ENCODE measurements at places on chromosomes 5 and 9.

DNA sequence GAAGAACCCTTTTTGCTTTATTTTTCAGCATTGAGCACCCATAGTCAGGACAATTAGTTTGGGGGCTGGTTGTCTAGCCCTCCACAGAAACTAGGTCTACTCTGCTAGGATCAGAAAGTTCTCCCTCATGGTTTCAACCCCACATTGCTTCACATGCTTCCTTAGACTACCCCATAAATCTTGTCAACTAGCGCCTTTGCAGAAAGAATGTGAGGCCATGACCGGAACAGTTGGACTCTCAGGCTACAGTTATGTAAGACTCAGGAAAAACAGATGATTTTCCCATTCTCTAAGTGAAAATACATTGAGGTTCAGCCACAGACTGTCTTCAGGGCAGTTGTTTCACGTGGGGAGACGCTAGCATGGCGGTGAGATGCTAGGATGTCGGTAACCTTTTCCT lies 255.6 kb downstream of the NR3C1 start:
- no peak for DNase-seq

DNA sequence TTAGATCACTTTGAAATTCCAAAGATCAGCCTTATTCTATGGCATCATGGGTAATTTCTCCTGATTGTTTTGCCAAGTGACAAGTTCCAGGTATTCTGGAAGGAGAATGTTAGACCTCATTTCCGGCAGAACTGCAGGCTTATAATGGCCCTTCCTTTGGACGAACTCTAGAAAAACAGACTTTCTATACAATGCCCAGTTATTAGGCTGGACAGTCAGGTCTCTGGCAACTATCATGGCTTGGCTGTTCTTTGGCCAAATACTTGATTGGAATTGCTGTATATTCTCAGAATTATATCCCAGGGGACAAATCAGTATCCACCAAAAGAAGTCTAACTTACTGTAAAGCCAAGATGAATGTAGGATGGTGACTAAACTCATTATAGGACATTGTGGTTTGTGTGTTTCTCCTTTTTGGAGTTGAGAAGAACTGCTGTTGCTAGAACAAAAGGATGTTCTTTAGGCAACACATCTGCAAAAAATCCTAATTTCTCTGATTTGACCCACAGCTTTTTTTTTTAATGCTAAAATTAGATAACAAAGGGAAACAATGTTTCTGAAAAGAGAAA lies 69.0 kb downstream of the ADAMTSL1 start:
- DNase-seq, result no peak

- DNase-seq, result no peak
These were observed 97.5 kb downstream of the PHF2 start for GRCh38 chr9:93673839-93674334.

DNA sequence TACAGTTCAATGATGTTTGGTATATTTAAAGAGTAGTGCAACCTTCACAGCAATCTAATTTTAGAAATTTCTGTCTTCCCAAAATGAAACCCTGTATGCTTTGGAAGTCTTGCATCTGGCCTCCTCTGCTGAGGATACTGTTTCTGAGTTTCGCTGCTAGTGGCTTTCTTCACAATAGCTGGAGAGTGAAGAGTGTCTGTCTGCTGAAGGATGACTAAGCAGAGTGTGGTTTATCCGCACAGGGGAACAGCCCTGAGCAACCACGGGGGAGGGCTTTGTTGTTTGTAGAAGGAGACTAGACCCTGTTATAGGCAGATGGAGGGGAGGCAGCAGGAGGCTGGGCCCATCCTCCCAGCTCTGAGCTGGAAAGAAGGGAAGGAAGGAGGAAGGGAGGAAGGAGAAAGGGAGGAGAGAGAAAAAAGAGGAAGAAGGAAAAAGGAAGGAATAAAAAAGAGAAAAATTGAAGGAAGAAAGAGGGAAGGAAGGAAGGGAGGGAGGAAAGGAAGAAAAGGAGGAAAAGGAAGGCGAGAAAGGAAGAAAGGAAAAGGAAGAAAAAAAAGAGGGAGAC lies 10.5 kb upstream of the IRX2 start:
- DNase-seq, result no peak

DNA sequence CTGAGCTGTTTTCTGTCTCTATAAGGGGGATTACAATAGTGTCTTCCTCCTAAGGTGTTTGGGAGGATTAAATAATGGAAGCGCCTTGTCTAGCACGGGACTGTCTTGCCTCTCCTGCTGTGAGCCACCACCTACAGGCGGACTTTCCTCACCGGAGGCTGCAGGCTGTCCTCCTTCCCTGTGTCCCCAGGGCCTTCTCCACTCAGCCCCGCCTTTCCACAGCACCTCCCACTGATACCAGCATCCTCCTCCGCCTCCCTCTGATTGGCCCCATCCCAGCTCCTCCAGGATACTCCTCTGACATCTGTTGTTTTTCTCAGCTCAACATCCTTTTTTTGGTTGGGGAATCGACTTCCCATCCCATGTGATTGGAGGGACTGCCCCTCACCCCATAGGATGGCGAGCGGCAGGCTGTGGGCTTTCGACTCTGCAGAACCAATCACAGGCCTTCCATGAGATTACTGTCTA lies 851 bp upstream of the ZDHHC12 start:
- DNase-seq, result peak; percentile 90

- DNase-seq, result no peak
These were observed 505.4 kb upstream of the CLINT1 start for GRCh38 chr5:158364367-158364766.

DNA sequence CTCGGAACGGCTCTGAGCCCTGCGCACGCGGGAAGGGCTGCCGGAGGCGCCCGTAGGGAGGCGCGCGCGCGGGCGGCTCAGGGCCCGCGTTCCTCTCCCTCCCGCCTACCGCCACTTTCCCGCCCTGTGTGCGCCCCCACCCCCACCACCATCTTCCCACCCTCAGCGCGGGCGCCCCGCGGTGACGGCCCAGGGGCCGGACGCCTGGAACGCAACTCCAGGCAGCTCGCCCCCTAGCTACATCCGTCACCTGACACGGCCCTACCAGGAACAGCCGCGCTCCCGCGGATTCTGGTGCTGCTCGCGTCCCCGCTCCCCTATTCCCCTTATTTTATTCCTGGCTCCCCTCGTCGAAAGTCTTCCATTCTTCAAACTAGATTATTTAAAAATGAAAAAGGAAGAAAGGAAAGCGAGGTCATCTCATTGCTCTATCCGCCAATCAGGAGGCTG lies at the start of gene CDKN2B-AS1:
CDKN2B-AS1 (plus strand) TSS at position 236 of the 450 bp plus-strand sequence.
- DNase-seq, result peak; percentile 74

- DNase-seq, result no peak
These were observed 114.4 kb downstream of the TENT4A start for GRCh38 chr5:6827526-6828219.

DNA sequence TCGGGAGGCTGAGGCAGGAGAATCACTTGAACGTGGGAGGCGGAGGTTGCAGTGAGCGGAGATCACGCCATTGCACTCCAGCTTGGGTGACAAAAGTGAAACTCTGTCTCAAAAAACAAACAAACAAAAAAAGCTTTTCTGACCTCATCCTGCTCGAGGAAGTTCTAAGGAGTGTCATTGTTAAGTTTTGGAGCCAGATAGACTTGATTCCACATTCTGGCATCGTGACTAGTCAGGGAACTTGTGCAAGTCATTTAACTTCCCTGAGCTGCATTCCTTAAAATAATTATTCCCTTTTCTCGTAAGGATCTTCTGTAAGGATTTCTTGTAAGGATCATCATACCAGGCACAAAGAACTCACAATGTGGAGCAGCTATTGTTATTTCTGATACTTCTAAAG lies 26.2 kb downstream of the SNX24 start:
- DNase-seq, result no peak

Data from NCI-H1436 treated with DMSO at 0.1 percent for 48 hours (cell line).